CD4-positive, alpha-beta T cell treated with Interleukin-15 for 1 hour (primary cell): ENCODE measurements at places on chromosomes 1 and 21.

- DNase-seq = no peak
Observed at GRCh38 chr1:206575894-206576737, 36.1 kb downstream of the EIF2D start.

DNA sequence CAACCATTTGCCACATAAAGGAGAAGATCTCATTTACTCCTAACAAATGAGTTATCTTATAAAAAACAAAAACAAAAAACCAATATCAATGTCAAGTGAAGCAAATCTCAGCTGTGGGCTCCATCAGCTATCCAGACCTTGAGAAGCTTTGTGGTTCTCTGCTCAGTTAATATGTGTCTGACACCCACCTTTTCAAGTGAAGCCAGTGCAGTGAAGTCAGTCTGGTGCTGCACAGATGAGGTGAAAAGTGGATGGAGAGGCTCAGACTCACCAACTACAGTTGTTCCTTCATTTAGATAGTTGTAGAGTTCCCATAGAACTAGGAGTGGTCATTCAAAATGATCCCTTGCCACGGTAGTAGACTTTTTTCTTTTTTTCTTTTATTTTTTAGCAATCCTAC lies 106.8 kb downstream of the NTNG1 start:
- no peak for DNase-seq

- no peak for DNase-seq
Observed at GRCh38 chr1:9331016-9331415, 38.3 kb downstream of the SPSB1 start.

DNA sequence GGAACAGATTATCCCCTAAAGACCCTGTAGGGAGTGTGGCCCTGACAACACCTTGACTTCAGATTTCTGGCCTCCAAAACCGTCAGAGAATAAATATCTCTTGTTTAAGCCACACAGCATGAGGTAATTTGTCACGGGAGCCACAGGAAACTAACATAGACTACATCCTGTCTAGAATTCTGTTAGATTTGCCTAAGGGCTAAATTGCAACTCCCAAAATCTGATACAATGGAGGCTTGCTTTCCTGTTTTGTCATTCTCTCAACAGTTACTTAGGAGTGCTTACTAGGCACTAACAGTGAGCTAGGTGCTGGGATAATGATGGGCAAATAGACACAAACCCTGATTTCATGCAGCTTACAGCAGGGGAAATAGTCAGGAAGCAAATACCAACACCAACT lies 141.6 kb downstream of the MIS18A start:
- DNase-seq = no peak

DNA sequence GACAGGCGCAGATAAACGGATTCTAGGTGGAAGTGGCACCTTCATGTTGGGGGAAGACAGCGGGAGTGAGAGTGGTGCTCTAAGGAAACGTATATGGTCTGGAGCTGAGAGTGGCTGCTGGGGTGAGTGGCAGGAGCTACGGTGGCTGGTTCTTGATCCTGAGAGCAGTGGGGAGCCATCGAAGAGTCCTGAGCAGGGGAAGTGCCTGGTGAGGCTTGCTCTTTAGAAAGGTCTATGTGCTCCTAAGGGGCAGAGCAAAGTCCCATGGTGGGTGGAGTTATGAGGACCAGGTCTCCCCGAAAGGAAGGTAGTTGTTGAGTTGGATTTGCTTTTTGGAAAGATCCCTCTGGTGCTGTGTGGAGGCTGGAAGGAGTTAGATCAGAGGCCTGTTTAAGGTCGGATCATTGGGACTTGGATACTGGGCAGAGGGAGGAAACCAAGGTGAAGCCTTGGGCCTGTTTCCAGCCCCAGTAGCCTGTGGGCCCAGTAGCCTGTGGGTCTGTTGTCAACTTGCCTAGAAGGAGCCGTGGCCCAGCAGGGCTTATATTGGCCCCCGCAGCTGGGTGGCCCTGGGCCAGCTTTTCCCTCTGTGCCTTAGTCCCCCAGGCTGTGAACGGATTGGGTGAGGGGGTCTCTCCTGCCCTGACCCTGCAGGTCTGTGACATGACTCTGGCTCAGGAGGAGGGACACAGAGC lies 33.0 kb downstream of the ACOT11 start:
- DNase-seq = no peak

- DNase-seq = no peak
Observed at GRCh38 chr1:23977187-23977853, 2.8 kb downstream of the SRSF10 start.

DNA sequence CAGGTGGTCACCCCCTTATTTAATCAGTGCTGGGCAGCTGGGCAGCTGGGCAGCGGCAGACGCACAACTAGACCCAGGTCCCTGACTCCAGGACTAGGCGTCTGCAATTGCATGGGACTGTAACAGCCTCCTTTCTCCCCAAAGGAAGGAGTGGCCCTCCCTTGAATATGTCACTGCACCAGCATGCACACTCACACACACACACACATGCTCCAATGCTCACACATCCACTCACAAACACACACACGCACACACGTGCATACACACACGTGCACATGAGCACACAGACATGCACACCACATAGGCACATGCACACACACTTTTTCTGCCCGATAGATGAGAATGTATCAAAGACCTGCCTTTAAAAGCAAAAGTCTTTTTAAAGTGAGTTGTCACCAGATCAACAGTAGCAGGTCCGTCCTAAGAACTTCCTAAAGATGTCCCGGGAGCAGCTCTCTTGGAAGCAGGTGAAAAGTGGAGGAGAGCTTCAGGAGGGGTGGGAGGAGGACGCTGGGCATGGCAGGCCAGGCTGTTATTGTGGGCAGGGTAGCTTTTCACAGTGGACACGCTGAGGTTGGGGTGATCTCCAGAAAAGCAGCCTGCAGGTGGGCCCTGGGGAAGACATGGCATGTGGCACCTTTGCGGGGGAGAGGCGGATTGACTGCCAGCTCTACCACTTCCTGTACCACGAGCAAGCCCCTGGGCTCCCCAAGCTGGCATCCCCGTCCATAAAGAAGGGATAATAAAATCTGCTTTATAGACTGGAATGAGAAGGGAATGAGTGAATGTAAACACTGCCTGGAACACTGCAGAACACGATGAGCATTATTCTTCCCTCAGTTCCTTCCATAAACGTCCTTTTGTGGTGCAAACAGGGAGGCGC lies 1.7 kb downstream of the PDE9A start:
- DNase-seq = no peak

DNA sequence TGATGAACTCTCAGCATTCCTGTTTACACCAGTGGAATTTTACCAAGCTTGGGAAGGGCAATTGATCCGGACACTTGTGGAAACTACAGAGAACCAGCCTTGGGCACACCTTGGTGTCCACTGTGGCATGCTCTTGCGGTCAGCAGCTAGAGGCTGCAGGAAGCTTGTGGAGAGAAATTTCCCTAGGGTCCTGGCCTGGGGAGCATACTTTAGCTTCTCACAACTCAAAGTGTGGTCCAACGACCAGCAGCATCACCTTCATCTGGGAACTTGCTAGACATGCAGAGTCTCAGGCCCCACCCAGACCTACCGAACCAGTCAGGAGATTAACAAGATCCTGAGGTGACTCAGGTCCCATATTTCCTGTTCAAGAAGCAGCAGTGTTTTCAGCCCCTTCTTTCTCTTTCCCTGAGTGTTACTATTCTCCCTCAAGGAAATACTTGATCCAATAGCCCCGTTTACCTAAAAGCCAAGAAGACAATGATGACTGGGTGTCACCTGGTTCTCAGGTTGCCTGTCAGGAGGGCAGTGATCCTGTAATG lies 55.7 kb upstream of the KCNE2 start:
- DNase-seq = no peak

DNA sequence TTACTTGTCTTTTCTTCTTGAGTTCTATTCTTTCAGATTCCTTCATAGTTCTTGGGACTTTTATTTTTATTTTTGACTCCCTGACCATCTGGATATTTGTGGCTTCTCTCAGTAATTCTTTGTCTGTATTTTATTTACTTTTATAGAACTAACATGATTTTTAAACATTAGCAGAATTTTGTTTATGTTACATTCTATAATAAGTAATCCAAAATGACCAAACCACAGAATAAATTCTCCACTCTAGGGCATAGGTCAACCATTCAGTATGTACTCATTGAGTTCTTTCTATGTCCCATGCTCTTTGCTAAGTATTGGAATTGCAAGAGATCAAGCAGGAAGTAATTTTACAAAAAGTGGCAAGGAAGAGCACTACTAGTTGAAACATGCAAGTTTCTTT lies 969.0 kb downstream of the TTLL7 start:
- no peak for DNase-seq

DNA sequence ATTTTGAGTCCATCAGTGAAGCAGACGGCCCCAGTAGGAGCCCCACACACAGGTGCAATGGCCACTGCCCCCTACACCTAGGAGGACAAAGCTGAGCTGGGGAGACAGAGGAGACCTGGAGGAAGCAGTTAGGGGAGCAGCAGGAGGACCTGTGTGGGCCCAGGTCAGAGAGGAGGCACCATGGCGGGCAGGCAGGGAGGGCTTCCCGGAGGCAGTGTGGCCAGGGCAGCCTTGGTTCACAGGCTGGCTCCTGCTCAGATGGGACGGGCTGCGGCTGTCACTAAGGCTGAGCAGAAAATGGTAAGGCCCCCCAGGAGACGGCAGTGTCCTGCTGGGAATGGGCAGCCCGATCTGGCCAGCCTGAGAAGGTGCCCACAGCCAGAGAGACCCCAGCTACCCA lies 15.4 kb downstream of the MEGF6 start:
- no peak for DNase-seq

DNA sequence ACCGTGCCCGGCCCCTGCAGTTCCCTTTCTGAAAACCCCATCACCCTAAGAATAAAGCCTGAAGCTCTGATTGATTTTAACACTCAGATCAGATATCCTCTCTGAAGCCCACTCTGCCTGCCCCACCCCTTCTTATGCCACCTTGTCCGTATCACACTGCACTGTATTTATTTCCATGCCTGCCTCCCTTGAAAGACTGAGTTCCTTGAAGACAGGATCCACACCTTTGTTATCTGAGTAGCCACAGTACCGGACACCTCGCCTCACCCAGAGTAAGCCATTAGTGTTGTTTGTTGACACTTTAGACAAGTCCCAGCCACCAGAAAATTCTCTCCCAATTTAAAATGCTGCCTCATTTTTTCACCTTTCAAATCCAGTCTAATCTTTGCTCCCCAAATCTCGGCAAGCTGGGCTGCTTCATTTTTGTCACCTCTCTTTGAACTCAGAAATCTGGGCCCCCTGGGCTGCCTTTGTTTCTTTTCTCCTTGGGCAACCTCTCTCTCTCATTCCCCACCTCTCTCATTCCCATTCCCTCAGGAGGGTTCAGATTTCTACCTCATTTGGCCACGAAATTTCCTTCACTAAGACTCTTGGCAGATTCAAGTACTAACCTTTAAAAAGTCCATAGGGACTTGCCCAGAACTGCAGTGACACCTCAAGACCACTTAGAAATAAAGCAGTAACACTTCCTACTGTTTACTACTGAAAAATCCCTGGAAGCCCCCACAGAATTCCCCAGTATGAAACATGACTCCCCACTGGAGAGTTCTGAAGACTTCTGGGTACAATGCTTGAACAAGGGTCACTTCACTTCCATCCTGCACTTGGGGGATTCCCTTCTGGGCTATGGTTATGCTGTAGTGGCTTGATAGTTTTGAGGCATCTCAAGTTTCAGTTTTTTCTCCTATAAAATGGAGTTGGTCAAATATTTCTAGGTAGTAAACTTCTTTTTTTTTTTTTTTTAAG lies 8.7 kb upstream of the PPP1R15B start:
- DNase-seq = no peak

GRCh38 chr21:17931080-17931479 lies 111.9 kb upstream of the C21orf91 start:
- DNase-seq = no peak

GRCh38 chr1:30801771-30802198 lies 44.2 kb upstream of the LAPTM5 start:
- peak; percentile 65 for DNase-seq

DNA sequence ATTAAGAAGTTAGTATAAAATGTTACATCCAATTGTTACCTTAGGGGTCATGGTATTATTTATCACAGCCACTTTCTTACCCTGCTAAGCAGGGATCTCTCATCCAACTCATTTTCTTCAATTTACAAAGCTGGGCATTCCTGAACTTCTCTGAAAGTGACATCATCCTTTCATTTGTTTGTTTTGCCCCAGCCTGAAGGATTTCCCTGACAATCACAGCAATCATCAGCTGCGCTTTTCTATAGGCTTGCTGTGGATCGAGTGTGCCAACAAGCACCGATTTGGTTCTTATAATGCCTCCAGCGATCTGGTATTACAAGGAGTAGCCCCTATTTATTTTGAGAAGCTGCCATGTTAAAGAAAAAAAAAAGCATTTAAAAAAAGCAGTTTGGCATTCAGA lies 240.2 kb downstream of the USH2A start:
- no peak for DNase-seq

- peak; percentile 36 for DNase-seq
Observed at GRCh38 chr1:207867136-207868109, 43.5 kb downstream of the CD34 start.

GRCh38 chr1:227440182-227440581 lies 121.9 kb upstream of the CDC42BPA start:
- DNase-seq = no peak

GRCh38 chr1:232437510-232437909 lies 192.4 kb downstream of the SIPA1L2 start:
- DNase-seq = no peak

DNA sequence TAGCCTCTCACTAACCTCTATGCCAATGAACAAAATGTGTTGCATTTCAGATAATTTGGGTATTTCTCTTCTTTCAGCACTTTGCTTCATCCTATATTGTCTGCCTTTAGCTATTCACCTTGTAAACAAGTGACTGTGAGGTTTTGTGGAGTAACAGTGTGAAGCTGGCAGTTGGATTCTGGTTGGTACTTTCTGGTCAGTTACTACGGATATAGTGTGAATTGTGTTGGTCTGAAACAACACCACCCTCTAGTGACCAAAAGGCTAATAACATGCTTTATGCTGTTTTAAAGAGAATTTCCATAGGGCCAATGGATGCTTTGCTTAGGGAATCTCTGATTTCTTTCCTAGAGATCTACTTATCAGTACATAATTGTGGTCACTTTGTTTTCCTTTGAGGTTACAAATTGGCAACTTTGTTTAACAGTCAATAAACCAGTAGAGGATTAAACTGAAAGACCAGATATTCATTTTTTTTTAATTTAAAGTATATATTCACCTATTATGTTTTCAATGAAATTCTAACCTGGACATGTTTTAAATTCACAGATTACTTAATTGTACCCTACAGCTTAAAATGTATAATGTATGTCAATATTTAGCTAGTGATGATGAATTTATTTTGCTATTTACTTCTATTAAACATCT lies 2.5 kb upstream of the PTGER3 start:
- no peak for DNase-seq

GRCh38 chr21:33403786-33404585 lies 773 bp downstream of the IFNGR2 start:
- peak; percentile 44 for DNase-seq

- no peak for DNase-seq
Observed at GRCh38 chr1:170714163-170714562, 50.2 kb downstream of the PRRX1 start.
